ENCODE measurements at places on chromosomes 1 and 21. TPM values are rescaled to one million over a fixed set of nuclear protein-coding genes. Genes with fewer than 3 reads are reported as not detected.

RCSD1 gene
- polyA plus RNA-seq, result 0.03 TPM

PRAMEF12 gene
- polyA plus RNA-seq, result not detected

LCE2B gene
- not detected for polyA plus RNA-seq

PIAS3 gene
- polyA plus RNA-seq, result 39.1 TPM

PDXK gene
- polyA plus RNA-seq, result 85.7 TPM

RBM8A gene
- 236 TPM for polyA plus RNA-seq
